ENCODE measurements at places on chromosomes 12 and 14.

DNA sequence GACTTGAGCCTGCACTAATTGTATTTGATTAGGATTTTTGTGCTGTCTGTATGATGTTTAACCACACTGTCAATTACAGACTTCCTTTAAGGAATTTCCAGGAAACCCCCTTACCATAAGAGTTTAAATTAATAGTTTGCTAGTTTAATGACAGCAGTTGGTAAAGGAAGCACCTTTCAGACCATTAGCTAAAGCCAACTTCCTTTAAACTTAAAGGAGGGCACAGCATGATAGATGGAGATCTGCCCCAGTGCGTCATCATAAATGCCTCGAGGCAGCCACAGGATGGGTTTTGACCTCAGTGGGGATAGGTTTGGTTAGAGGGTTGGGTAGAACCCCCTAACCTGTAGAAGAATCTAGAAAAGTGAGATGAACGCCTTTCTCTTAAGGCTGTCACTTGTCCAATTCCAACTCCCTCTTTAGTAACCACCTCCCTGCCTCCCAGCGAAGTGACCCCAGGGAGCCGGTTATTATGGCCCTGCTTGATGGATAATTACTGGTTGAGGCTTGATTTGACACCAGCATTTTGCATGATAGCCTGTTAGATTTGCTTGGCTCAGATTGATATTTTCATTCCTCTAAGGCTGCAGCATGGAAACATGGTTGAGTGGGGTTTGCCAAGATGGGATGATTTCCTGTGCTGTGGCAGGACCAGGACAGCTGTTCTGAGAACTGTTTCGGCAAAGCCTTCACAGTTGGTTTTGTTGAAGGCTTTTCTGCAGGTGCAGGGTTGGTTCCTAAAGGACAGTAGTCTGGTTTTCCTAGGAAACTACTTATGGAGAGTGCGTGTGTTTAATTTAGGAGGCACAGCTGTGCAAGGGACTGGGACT, 62.7 kb downstream of the CHST11 start:
- no peak for DNase-seq

DNA sequence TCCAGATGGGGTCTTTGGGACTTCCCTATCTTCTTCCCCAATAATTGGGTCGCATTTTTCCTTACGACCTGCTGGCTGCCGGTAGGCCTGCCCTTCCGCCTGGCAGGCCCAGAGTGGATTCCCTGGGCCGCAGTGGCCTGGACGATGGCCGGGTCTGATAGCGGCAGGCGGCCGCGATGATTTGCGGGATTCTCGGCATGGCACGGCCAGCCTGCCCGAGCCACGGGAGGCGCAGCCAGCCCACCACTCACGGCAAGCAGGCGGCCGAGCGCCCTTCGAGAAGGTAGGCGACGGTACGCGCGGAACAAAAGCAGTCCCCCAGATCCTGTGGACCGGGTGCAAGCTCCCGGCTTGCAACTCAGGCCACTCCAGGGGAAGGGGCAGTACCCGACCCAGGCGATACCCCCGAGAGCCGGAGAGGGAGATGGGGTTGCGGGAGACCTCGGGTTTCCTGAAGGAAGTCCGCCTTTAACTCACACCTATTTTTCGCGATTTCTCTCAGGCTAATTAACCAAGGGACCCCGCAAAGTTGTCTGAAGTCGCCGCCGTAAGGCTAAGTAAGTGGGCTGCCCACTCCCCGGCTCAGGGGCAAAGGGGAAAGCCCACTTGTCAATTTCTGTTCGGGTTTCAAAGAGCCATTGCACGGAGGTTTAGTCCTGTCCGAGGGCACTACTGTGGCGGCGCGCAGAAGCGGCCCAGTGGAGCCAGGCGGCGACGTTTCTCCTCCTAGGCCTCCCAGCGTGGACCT, 1.4 kb upstream of the GSC start:
- no peak for DNase-seq

DNA sequence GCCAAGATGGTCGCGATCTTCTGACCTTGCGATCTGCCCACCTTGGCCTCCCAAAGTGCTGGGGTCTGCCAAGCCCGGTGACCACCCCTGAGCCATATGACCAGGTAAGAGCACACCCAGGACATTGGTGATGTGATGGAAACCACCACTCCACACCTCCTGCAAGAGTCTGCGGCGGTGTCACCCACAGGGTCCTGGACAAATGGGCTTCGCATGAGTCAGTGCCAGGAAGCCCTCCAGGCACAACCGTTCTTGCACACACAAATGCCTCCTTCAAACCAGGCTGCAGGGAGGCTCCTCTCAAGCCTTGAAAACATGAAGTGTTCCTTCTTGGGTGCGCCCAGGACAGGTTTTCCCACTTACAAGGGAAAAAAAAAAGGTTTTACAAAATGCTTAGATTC, 16.6 kb downstream of the PITPNM2 start:
- DNase-seq = no peak

DNA sequence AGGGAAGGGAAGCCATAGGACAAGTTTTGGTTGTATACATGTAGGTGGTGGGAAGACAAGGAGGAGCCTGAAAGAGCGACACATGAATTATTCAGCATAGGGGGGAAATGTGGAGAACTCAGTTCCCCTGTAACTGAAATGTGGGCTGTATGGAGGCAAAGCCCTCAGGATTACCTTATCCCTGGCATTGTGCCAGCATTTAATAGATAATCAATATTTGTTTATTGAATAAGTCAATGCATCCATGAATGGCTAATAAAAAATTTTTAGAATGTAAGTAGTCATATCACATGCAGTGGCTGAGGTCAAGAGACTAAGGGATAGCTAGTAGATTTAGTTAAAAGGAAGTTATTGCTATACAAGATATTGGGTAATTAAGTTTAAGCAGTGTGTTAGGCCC, 232.4 kb downstream of the SNAPC1 start:
- DNase-seq = no peak

- DNase-seq = no peak
These were observed 63.4 kb downstream of the ESRRB start for GRCh38 chr14:76439237-76439775.

GRCh38 chr12:84919271-84919670, 6.7 kb upstream of the SLC6A15 start:
- DNase-seq = no peak

DNA sequence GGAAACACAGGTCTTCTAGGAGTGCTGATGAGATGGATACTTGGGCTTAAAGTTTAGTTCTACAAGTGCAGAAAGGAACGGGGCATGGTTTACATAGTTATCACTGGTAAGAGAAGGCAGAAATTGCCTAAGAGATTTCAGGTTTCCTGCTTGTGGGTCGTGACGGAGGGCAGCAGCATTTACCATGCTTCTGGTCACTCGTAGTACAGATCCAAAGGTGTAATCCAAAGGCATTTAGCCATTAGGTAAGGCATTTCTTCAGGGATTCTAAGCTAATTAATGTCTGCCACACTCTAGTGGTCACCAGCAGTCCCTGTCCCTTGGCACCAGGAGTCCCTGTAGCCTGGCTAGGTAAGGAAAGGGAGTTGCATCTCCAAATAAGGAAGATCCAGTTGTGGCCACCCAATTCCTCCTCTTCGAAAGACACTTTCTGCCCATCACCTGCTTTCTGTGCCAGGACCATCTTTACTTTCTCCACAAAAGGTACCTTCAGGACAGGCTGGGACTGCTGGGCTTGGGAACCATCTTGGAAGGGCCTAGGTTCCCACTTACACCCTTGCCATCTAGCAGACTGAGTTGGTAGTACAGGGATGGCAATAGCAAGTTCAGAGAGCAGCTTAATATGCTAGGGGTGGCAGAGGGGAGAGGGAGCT, 1.5 kb downstream of the GSTZ1 start:
- DNase-seq = no peak

All from stimulated activated CD8-positive, alpha-beta memory T cell treated with anti-CD3 and anti-CD28 coated beads, Interleukin-4, amount 100 ng/mL, for 1 hour (primary cell).